ENCODE measurements at places on chromosomes 12 and 14.
A peak's percentile ranks its signal among the peaks of the same experiment; 100 is the strongest.

DNA sequence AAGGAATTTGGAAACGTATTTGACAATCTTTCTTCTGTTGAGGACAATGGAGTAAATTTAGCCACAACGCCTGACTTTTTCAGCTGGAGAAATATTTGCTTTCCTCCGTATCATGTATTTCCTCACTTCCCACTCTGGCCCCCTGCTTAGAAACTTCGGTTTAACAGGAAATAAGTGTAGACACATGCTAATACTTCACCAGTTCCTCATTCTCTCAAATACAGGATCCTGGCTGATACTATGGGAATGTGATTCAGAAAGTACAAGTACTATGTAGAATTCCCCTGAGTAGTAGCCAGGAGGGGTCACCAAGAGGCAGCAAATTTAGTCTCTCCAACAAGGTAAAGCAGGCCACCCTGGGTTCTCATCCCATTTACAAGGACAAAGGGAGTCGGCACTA is 58.0 kb downstream of the FAR2 start:
- DNase-seq = no peak

DNA sequence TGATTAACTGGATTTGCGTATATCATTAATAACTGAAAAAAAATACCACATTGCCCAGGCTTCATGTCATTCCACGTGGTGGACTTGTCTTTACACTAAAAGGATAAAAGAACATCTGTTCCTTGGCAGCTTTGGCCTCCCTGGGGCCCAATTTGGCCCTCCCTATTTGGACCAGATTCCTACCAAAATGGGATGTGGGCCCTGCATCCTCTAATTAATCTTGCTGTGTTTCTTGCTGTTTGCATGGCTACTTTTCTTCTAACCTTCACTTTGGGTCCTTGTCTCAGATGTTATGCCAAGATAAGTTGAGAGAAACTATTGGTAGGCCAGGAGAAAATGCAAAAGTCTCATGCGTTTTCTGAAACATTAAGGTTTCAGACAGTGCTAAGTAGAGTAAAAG is 57.5 kb downstream of the PTHLH start:
- peak; percentile 94 for DNase-seq

GRCh38 chr14:75628816-75629215 is 31.9 kb downstream of the ERG28 start:
- no peak for DNase-seq

DNA sequence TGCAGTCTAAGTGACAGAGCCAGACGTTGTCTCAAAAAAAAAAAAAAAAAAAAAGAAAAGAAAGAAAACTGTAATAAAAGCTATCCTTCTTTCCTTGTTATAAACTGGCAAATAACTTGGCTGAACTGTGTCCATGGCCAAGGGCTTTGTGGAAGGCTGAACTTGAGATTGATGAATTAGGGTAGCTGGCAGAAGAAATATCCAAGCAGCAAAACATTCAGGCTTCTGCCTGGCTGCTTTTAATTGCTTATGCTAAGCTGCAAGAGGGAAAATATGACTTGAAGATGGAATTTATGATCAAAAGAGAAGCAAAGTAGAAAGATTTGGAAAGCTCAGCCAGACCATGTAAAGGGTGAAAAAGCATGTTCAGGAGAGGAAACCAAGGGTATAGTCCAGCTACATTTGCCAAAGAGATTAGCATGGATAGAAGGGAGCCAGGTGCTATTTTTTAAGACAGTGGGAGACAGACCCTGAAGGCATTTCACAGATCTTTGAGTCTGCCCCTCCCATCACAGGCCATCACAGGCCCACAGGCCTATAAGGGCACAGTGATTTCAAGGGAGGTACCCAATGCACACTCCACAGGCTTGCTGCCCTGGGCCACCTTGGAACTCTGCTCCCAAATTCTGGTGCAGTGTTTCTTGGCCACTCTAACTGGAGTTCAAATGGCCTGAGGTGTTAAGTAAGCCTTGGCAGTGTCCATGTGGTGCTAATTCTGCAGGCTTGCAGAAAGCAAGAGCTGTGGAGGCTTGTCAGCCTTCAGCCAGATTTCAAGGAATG is 226.0 kb downstream of the AEBP2 start:
- DNase-seq = peak; percentile 16

- DNase-seq = no peak
Measured at GRCh38 chr14:30225176-30225575, 297.5 kb upstream of the PRKD1 start.

GRCh38 chr12:94057262-94058151 is 90.9 kb upstream of the PLXNC1 start:
- DNase-seq = no peak

DNA sequence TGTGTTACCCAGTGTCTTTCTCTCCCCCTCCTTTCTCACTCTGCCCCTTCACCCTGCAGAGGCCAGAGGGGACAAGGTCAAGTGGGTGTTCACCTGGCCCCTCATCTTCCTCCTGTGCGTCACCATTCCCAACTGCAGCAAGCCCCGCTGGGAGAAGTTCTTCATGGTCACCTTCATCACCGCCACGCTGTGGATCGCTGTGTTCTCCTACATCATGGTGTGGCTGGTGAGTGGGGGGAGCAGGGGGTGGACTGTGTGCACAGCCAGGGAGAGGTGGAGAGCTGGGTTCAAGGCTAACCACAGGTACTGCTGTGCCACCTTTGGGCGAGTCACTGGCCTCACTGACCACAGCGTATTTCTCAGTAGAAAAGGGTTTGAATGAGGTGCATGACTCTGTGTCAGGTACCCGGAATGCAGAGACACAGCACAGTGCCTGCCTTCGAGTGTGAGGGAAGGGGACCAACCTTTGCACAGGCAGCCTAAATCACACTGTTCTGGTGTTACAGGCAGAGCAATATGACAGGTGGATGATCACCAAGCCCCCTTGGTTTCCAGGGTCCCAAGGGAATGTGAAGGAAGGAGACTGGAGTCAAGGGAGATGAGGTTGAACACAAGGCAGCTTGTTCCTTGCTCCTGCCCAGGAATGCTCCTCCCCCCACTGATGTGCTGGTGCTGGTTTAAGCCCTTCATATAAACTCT is 30.8 kb upstream of the RIN3 start:
- no peak for DNase-seq

DNA sequence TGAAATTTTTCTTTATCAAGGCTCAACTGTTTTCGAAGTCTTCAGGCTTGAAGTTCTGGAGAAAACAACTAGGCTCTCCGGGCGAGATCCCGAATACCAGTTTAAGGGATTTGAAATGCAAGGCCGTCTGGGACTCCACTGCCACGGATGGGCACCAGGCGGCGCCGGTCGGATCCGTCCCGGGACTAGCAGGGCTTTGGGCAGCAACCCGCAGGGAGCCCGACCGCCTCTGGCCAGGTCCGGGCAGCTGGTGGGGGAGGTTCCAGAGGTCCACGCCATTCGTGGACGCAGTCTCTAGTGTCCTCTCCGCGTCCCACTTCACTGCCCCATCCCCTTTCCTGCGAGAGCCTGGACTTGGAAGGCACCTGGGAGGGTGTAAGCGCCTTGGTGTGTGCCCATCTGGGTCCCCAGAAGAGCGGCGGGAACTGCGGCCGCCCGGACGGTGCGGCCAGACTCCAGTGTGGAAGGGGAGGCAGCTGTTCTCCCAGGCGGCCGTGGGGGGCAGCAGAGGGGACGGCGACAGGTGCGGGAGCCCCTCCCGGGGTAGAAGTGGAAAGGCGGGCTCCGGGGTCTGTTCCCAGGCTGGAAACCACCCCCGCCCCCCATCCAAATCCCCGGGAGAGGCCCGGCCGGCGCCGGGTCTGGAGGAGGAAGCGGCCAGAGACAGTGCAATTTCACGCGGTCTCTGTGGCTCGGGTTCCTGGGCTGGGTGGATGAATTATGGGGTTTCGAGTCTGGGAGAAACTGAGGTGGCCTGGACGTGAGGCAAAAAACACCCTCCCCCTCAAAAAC is 838 bp upstream of the ERBB3 start:
- peak; percentile 26 for DNase-seq

- DNase-seq = no peak
Measured at GRCh38 chr12:97594236-97595088, 131.9 kb downstream of the RMST start.

- peak; percentile 24 for DNase-seq
Measured at GRCh38 chr14:70955543-70956480, 48.6 kb downstream of the PCNX1 start.

- no peak for DNase-seq
Measured at GRCh38 chr12:46559311-46559710, 186.7 kb upstream of the SLC38A2 start.

- peak; percentile 86 for DNase-seq
Measured at GRCh38 chr14:32366986-32367385, 37.9 kb downstream of the AKAP6 start.

- DNase-seq = no peak
Measured at GRCh38 chr12:117718559-117718958, 250.2 kb downstream of the KSR2 start.

DNA sequence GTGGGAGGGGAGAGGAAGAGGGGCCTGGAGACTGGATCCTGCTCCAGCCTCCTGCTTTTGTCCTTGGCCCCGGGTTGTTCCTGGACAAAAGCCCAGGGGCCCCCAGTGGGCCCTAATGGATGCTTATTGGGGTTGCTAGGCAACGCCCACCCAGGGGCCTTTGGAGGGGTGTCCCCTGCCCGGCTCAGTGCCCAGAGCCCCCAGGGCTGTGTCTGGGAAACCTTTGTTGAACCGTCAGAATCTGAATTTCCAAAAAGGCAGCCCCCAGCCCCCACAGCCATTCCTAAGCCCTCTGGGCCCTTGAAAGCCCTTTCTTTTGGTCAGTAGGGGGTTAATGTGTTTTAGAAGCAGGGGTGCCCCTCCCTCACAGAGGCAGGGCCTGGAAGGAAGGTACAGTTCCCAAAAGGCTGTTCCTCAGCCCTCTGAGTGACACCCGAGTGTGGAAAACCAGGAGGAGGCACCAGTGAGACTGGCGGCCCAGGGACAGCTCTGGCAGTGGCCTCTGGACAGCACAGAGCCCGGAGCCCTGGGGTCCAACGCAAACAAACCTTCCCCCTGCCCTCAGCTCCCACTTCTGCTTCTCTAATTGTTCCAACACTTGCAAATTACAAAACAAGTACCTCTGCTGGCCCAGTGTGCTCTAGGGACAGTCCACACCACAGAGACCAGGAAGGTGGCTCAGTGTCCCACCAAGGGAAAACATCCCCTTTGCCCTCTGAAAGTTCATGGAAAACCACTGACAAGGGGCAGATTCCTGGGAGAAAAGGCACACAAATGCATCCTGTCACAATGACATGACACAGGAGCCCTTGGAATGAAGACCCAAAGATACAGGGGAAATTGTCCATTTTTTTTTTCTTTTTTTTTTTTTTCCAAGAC is 19.4 kb downstream of the HHIPL1 start:
- no peak for DNase-seq

DNA sequence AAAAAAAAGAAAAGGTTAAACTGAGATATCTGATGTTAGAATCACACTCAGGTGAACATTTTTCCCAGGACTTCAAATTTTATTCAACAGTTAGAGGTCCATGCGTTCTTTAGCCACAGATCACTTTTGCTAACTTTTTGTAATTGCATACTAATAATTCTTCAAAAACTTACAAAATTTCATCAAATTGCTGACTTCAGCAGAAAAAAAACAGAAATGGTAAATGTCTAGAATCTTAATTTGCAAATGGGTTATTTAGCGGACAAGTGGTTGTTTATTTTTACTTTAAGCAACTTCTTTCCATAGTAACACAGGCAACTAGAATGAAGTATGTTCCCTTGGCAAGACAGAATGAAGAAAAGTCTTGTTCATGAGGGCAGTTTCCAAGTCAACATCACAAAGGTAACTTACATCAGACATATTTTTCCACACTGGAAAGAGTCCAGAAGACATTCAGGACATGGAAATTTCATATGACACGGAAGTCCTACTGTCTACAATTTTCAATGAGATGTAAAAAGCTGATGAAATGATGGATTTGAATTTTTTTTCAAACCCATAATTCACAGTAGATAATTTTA is 62.5 kb upstream of the SOX5 start:
- no peak for DNase-seq

GRCh38 chr14:105089746-105090492 is 24.7 kb upstream of the GPR132 start:
- no peak for DNase-seq

GRCh38 chr12:125262851-125263250 is 197.6 kb downstream of the AACS start:
- DNase-seq = no peak

- peak; percentile 6 for DNase-seq
Measured at GRCh38 chr12:63888908-63889635, 44.6 kb downstream of the SRGAP1 start.

- DNase-seq = no peak
Measured at GRCh38 chr14:100083706-100084105, 18.5 kb downstream of the EVL start.

DNA sequence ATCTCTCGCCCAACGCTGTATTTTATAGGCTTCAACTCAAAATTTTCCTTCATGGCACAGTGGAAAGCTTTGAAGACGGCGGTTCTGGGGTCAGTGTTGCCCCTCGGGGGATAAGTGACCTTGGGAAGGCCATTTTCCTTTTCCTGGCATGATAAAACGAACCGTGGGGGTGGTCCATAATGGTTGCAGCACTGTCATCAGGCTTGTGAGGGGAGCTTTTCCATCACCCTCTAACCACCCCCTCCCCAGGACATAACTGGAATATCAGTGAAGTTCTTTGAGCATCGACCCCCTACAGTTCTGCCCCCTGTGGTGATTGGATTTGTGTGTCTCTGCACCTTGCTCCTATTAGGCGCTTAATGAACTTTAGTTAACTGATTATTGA is 16.0 kb downstream of the FOS start:
- DNase-seq = no peak

- no peak for DNase-seq
Measured at GRCh38 chr14:72443991-72444441, 449.9 kb downstream of the DPF3 start.

Measured in NCI-H446 (cell line).